ENCODE measurements at places on chromosomes 3 and 15.

DNA sequence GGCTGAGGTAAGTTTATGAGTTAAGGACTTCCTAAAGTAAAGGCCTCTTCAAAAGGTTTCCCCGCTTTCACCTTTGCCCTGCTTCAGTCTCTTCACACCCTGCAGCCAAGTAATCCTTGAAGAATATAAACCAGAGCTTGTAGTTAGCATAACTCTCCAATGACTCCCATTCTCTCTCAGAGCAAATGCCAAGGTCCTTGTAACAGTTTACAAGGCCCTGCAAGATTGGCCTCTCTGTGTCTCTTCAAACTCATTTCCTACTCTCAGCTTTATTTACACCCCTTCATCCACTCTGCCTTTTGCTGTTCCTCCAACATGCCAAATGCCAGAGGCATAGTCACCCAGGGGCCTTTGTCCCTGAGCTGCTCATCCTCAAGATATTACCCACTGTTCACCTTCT is 60.5 kb upstream of the MME start:
- no peak for DNase-seq

DNA sequence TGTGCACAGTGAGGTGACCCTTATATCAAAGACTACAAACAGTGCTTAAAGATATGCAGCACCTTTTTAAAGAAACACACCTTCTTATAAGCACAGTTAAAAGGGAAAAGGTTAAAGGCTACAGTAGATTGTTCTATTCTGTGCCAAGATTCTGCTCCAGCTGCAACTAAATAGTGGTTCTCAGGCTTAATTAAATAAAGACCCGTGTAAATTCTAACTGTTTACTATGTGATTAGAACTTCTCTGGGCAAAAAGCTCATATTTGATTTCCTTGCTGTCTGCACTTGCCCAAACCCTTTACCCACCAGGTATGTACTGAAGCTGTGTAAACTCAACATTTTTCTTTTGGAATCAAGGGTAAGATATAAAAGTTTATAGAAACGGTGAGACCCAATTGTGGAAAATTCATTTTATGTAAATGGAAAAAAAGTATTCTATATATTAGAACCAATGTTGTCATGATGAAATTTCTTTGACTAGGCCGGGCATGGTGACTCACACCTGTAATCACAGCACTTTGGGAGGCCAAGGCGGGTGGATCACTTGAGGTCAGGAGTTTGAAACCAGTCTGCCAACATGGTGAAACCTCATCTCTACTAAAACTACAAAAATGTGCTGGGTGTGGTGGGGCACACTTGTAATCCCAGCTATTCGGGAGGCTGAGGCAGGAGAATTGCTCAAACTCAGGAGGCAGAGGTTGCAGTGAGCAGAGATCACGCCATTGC is 230.6 kb downstream of the MECOM start:
- DNase-seq: no peak

GRCh38 chr3:170749765-170750477 is 120.1 kb downstream of the RPL22L1 start:
- no peak for DNase-seq

DNA sequence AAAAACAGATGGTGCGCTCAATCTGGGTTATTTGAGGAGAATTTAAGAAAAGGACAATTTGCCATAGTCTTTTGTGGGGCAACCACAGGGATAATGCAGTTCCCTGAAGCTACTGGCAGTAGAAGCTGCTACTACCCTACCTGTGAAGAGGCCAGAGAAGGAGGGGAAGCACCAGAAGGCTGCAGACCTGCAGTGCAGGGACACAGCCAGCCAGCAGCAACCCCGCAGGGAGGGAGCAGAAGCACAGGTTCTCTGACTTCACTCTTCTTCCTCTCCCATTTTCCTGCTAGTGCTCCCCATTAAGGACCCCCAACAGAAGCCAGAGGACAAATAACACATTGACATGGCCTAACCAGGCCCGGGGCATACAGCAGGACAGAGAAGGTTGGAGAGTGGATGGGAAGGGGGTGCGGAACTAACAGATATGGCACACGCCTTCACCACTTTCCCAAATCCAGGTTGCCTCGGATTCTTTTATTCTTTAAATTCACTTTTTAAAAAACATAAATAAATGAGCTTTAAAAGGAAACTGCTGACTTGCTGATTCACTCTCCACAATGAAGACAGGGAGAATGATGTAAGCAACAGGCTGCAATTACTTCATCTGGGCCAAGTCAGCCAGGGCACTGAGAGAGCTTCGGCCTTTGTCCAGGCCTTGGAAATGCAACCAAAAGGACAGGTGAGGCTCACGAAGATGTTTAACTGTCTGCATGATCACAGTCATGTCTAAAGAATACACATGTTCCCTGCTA is 30.1 kb downstream of the POPDC2 start:
- no peak for DNase-seq

- DNase-seq: no peak
Observed at GRCh38 chr3:102113421-102114041, 264.2 kb downstream of the NFKBIZ start.

- no peak for DNase-seq
Observed at GRCh38 chr3:71269906-71270305, 313.6 kb downstream of the FOXP1 start.

DNA sequence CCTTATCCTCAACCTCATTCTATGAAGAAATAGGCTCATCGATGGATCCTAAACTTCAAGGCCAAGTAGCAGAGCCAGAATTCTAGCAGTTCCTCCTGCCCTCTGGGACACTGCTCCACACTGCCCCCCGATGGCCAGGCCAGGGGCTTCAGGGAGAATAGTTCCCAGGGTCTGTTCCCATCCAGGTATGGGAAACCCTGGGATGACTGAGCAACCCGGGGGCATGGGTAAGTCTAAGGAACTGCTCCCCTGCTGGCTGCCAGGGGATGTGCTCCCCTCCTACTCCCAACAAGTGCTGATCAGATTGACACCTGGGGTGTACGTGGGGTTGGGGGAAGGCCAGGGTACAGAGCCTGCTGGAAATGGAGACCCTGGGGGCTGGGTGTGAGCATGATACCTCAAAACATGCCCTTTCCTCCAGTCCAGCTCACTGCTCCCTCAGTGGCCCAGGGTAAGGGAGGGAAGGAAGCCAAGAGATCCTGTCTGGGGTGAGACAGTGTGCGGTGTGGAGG is 7.6 kb downstream of the ULK3 start:
- no peak for DNase-seq

GRCh38 chr3:72082186-72082715 is 297.3 kb upstream of the PROK2 start:
- DNase-seq: no peak

DNA sequence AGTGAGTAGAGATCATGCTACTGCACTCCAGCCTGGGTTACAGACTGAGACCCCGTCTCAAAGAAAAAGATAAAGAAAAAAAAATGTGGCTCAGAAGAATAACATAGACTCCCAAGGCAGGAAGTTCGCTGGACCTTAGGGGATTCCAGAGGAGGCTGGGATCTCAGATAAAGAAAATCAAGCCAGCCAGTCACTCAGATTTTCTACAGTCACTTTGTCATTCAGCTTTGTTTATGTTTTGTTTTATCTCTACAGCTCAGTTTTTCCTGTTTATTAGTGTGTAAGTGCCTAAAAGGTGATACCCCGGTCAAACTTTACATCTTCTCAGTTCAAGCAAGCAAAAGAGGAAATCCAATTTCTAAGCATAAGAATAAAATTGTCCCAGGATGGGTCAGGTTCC is 6.3 kb downstream of the TMEM202 start:
- DNase-seq: no peak

- DNase-seq: no peak
Observed at GRCh38 chr15:87722941-87723691, 533.4 kb downstream of the NTRK3 start.

DNA sequence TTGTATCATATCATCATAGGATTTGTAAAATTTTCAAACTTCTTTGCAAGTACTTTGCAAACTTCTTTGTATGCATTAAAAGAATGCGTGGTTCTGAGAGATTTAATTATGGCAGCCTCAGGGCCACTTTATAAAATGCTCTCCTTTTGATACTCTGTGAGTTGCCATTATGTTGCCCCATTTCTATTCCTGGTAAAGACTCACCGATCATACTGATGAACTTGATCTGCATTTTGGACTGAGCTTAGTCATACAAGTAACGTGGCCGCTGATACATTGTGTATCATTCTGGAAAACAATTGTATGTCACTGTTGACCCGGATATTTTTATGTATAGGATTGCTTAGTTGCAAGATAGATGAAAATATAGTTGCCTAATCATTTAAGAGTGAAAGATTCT is 38.8 kb downstream of the AKAP13 start:
- no peak for DNase-seq

DNA sequence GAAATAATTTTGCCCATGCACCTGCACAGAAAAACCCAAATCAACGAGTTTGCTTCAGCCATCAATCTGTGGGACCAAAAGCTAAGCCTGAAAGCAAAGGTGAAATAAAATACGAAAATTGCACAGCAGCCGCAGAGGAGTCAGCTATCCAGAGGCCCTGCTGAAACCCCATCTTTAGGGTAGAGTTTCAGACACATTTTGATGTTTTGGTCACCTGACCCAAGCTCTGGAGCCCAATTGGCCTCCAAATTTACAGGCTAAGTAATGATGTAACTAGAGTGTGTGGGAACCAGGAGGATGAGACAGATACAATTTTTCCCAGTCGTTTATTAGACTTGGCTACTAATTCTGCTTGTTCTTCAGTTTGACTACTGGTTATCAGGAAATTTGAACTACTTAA is 308.6 kb upstream of the ATP11B start:
- DNase-seq: no peak

GRCh38 chr3:43102773-43103480 is 3.0 kb downstream of the POMGNT2 start:
- no peak for DNase-seq

DNA sequence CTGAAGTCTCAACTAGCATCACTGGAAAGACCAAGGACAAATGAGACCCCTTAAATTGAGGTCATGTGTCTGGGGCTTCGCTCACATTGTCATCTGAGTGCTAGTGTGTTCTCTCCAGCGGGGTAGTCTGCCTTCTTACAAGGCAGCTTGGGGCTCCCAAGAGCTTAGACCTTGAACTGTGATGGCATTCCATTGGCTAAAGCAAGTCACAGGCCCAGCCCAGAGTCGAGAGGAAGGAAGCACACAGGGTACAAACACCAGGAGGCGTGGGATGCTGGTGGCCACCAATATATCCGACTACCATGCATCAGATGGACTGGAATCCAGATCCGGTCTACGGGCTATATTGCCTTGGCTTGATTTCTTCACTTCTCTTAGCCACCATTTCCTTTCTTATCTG is 31.5 kb upstream of the DYNC1LI1 start:
- no peak for DNase-seq

DNA sequence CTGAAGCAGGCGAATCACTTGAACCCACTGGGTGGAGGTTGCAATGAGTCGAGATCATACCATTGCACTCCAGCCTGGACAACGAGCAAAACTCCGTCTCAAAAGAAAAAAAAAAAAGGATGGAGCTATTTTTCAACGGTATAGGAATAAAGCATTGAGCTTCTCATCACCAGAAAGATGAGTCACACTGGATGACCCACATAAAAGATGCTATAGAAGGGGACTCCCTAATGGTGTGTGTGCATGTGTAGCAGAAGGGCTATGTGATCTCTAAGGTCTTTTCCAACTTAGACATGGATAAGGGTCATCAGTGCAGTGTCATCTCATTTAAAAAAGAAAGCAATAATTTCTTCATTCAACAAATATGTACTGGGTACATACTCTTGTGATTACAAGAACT is 476.0 kb downstream of the MFSD1 start:
- DNase-seq: no peak

- DNase-seq: no peak
Observed at GRCh38 chr3:38454178-38454883, 641 bp downstream of the ACVR2B start.

DNA sequence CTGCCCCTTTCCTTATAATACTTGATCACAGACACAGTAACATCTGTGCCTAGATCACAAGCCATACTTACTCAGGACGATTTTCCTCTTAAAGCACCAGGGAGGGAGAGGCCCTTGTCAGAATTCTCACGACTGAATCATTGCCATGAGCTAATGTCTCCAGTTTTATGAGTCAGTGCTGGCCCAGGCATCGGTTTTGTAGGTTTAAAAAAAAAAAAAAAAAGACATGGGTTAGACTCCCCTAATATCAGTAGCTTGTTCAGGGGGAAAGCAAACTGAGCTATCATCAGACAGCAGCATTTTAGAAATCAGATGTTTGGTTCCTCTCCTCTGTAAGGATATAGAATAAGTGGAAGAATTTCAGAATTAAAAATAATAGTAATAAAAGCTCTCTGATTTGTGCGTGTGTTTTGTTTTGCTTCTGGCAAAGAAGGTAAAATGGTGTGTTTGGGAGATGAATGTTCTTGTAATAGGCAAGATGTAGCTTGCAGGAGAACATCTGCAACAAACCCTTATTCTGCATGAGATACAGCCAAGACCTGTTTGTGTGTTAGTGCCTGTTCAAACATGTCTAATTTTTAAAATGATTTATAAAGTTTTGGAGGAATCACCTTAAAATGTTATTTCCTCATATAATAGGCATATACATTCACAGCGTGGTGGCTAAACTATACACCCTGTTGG is 193.6 kb downstream of the TP63 start:
- no peak for DNase-seq

DNA sequence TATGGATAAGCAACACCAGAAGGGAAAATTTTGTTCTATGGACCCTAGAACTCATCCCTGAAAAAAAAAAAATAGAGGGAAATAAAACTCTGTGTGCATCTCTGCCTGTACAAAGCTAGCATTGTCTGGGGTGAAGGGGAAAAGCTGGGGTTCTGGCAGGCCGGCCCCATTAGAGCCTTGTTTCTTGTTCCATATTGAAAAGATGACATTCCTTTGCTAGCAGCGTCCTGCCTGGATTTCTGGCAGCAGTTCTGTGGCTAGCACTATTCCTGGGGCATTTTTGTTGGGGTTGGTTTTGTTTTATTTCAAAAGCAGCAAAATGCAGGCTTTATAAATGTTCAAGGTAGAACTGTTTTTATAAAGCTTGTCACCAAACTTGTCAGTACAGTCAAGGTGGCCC is 45.2 kb downstream of the RARB start:
- DNase-seq: no peak

DNA sequence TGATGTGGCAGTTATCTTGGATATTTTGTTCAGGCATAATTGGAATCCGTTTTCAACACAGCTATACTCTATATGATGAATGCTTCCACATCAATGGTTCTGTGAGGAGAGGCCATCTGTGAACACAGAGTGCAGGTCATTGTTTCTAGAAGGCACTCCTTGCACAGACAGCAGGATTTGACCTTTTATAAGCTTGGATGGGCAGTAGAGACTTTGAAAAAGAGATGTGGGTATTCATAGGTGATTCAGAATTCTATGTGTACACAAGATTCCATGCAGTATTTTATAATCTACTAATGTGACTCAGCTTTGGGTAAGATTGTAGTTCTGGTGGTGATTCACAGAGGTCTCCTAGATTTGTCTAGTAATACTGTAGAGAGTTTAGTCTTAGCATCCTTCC is 12.5 kb downstream of the ARPP21 start:
- no peak for DNase-seq

- DNase-seq: no peak
Observed at GRCh38 chr3:40267937-40268724, 41.4 kb upstream of the EIF1B start.

GRCh38 chr3:4804161-4805058 is 174.8 kb upstream of the BHLHE40 start:
- DNase-seq: no peak
